ENCODE measurements at places on chromosomes 6 and 20.
A peak's percentile ranks its signal among the peaks of the same experiment; 100 is the strongest.

GRCh38 chr6:143063631-143064030 is 2.9 kb downstream of the AIG1 start:
- no peak for DNase-seq

DNA sequence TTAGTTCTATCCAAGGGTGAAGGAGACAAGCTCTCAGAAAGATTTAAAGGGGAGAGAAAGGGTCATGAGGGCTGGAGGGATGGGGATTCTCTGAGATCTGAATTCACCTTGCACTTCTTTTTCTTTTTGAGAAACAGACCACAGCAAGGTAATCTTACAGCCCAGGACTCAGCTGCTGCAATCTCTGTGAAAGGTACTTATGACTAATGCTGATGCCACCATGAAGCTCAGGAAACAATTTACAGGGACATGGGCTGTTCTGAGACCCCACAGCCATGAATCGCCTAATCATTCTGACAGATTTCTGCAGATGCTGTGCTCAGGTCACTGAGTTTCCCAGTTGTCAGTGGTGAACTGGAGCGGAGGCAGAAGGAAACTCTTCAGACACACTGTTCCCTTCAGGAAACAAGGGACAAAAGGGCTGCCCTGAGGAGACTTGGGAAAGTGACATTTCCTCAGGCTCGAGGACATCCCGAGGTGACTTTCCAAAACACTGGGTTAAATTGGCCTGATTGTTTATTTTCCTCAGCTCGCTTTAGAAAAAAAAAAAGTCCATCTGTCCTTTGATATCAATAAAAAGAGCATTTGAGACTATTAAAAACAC is 103.8 kb upstream of the PLCB4 start:
- no peak for DNase-seq

GRCh38 chr6:100344761-100345160 is 120.0 kb downstream of the SIM1 start:
- DNase-seq: no peak

DNA sequence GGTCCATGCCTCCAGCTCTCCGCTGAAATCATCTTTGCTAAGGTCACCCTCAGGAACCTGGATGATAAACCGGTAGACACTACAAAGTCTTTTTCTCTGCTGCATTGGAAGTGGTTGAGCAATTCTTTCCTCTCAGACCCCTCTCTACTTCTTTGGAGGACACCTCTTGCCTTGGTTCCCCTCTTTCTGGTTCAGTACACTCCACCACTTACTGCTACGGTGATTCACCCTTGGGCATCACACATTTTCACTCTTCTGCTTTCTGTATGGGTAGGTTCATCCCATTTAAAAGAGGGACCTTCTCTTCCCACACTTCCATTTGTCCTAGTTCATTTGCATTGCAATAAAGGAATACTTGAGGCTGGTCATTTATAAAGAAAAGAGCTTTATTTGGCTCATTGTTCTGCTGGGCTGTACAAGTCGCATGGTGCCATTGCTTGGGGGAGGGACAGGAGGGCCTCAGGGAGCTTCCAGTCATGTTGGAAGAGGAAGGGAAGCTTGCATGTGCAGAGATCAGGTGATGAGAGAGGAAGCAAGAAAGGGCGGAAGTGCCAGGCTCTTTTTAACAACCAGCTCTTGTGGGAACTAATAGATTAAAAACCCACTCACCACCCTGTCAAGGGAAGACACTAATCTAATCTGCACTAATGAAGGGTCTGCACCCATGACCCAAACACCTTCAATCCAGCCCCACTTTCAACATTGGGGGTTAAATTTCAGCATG is 149.7 kb upstream of the TMEM170B start:
- peak; percentile 30 for DNase-seq

GRCh38 chr6:138785079-138785478 is 10.8 kb upstream of the ECT2L start:
- DNase-seq: no peak

DNA sequence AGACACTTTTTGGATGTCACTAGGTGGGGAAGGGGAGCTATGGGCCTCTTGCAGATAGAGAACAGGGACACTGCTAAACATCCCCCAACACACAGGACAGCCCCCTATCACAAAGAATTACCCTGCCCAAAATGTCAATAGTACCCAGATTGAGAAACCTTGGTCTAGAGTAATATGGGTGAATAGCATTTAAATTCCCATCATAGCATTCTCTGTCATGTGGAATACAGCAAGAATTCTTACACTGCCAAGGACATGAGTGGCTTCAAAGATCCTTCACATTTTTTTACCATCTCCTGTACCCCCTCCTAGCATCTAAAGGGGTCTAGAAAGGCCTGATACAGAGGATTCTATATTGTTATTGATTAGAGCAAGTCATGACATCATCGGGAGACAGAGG is 83.1 kb upstream of the SSTR4 start:
- DNase-seq: no peak

- no peak for DNase-seq
Measured at GRCh38 chr6:23073821-23074220, 504.5 kb downstream of the HDGFL1 start.

All from inflammatory macrophage (primary cell).